ENCODE measurements at places on chromosomes 4 and X. TPM values are rescaled to one million over a fixed set of nuclear protein-coding genes. Genes with fewer than 3 reads are reported as not detected.

Gene HS3ST1
- 1.9 TPM for total RNA-seq

Gene BTC
- total RNA-seq, result 6.2 TPM

Gene HOPX
- 287 TPM for total RNA-seq

Gene PRSS12
- 0.67 TPM for total RNA-seq

Gene MTCP1
- 4.3 TPM for total RNA-seq

Gene DMD
- total RNA-seq, result 23.2 TPM

Gene SNCA
- total RNA-seq, result 17.6 TPM
